ENCODE measurements at places on chromosomes 4 and X. TPM values are rescaled to one million over a fixed set of nuclear protein-coding genes. Genes with fewer than 3 reads are reported as not detected.

The CLNK gene
- total RNA-seq = not detected

DNA sequence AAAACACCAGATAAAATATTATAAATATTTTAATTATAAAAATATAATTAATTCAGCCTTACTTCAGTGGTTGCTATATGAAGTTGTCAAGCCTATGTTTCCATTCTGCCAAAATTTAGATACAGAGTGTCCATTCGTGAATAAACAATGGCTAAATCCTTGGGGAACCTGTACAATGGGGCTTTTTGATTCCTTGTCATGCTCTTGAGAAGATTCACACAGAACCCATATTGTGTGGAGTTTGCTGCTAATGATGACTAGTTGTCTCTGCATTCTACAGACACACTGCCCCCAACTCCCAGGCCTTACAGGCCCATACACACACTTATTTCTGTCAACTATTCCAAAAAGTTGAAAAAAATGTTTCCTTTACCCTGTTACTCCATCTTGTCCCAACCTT lies 33.4 kb upstream of the MAGEC2 start:
- DNase-seq = no peak

DNA sequence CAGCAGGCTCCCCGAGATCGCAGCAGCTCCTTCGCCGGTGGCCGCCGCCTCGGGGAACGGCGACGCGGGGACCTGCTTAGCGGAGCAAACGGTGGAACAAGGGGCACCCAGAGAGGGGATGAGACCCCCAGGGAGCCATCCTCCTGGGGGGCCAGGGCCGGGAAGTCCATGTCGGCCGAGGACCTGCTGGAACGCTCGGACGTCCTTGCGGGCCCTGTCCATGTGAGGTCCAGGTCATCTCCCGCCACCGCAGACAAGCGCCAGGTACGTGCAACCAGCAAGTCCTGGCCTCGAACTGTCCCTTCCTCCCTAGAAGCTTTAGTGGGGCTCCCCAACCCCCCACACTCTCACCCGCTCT lies 156.3 kb downstream of the SOWAHB start:
- DNase-seq = no peak

The XAGE2 gene
- total RNA-seq = not detected

DNA sequence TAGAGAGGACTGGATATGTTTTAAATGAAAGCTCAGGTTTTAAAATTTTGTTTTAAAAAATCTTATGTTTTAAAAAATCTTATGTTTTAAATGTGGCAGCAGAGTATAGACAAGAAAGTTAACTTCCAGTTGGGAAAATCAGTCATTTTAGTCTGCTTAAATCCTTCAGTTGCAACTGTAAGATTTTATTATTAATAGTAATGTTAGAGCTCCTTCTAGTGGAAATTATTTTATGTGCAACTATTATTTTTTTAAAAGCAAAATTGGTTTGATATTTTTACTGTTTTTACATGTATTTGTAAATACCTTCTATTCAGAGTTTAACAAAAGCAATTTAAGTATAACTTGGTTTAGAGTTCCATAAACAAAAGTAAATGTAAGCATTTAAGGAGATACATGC lies 8.5 kb upstream of the NUDT6 start:
- DNase-seq = no peak

DNA sequence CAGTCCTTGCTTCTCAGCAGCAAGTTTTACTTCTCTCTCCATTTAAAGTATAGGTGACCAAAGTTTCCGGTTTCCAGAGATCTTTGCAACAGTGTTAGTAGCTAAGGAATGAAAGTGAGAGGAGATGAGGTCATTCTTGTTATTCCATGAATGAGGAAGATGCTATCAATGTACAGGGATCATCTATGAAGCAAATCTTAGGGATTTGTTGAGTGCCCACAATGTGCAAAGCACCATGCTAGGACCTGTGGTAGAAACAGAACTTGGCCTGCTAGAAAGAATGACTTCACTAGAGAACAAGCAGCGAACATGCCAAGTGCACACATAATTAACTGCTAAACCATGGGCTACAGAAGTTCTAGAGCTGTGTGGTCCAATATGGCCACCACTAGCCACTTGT lies 112.5 kb downstream of the MID1 start:
- no peak for DNase-seq

DNA sequence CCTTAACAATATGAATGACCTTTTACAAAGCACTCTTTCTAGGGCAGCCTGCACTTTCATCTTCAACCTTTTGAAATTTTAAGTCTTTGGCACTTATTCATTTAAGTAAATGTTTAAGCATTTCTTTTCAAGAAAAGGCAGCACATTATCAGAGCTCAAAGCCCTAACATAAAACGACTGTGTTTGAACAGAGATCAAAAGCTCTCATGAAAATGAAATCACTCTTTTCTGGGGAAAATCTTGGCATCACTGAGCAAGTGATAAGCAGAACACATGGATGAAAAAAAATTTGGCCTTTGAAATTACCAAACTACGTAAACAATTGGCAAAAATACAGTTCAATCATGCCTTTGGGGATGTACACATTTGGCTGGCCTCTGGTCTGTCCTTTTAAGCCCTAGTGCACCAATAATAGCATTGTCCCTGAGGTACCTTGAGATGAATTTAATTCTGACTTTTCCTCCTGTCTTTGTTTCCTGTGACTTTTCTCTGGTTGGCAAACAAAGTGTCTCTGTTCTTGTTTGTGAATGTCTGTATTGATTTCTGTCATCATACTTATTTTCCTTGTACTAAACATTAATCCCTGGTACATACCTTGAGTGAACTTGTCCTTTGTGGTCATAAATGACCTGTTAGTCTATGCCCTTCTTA lies 12.9 kb upstream of the ODAM start:
- no peak for DNase-seq

The IL21 gene
- not detected for total RNA-seq

- DNase-seq = no peak
Observed at GRCh38 chr4:77336411-77337142, 179.6 kb downstream of the CCNG2 start.

The PABPC5 gene
- 3.3 TPM for total RNA-seq

The NPY1R gene
- 0.95 TPM for total RNA-seq

DNA sequence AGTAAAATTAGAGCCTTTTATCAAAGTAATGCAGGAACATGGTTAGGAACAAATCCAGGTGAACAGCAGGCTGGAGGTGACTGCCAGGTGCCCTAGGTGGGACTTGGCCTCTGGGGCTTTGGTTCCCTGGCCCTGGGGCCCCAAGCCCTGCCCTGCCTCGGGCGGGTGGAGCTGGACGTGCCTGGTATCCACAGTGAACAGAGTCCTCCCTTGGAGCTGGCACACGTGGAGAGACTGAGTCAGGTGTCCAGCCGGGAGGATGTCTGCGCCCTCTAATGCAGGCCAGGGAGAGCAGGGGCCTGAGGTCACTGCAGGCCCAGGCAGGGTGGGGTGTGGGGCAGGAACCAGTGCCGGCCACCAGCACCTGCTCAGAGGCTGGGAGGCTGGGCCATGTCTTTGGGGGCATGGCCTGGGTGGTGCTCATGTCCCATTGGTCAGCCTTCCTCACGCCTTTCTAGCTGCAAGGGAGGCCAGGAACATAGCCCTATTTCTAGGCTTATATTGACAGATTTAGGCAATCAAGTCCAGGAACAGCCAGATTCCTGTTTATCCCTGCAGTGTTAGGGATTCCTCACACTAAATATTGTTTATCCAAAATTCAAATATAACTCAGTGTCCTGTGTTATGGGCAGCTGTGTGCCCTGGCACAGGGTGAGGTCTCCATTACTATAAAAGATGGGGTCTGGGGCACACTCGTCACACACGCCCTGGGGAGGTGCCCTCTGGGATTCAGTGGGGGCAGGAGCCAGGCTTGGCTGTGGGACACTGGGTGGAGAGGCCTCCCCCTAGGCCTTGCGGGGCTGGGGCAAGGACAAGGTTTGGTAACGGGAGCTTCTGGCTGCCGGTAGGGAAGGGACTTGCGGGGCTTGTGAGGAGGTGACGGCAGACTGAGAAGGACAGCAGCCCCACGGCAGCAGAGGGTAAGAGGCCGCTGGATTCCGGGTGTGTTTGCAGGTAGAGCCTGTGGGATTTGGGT lies 14.3 kb upstream of the NAT8L start:
- no peak for DNase-seq

- DNase-seq = no peak
Observed at GRCh38 chr4:52716364-52717151, 34.7 kb downstream of the ERVMER34-1 start.

- DNase-seq = no peak
Observed at GRCh38 chr4:76377911-76378310, 43.0 kb downstream of the CCDC158 start.

The PGK1 gene
- 100 TPM for total RNA-seq

- peak; percentile 78 for DNase-seq
Observed at GRCh38 chr4:141046255-141046654, 87.0 kb downstream of the RNF150 start.

- DNase-seq = no peak
Observed at GRCh38 chr4:126825083-126825482, 807.7 kb upstream of the INTU start.

DNA sequence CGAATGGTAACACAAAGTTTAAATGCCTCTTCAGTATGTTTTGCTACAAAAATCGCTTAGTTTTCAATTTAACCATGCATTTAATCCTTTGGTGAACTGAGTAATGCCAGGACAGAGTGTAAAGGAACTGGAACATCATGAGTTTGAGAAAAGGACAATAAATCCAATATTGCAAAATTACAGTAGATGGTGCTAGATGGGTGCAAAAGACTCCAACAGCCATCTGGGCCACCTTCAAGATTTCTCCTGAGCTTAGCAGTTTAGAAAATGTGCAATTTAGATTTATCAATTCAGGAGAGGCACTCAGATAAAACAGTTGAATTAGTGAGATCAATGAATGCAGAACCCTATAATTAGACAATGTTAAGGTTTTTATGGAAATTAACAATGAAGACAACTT lies 33.2 kb upstream of the MID1IP1 start:
- no peak for DNase-seq

- no peak for DNase-seq
Observed at GRCh38 chr4:184812651-184813181, 13.1 kb downstream of the ACSL1 start.

DNA sequence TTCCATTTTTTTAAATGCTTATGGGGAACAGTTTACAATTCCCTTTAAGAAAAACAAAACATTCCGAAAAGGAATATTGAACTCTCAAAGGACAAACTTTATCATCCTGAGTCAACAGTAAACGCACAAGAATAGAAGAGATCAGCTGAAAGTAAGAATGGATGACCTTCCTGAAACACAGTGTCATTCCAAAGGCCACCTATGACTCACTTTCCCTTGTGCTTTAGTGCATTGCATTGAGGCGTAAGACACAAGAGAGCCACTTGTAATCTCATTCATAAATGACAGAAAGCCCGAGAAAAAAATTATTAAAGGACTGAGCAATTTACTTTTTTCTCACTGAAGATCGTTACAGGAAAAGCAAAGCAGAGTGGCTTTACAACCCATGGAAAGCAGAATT lies 1062.4 kb upstream of the DIAPH2 start:
- no peak for DNase-seq

DNA sequence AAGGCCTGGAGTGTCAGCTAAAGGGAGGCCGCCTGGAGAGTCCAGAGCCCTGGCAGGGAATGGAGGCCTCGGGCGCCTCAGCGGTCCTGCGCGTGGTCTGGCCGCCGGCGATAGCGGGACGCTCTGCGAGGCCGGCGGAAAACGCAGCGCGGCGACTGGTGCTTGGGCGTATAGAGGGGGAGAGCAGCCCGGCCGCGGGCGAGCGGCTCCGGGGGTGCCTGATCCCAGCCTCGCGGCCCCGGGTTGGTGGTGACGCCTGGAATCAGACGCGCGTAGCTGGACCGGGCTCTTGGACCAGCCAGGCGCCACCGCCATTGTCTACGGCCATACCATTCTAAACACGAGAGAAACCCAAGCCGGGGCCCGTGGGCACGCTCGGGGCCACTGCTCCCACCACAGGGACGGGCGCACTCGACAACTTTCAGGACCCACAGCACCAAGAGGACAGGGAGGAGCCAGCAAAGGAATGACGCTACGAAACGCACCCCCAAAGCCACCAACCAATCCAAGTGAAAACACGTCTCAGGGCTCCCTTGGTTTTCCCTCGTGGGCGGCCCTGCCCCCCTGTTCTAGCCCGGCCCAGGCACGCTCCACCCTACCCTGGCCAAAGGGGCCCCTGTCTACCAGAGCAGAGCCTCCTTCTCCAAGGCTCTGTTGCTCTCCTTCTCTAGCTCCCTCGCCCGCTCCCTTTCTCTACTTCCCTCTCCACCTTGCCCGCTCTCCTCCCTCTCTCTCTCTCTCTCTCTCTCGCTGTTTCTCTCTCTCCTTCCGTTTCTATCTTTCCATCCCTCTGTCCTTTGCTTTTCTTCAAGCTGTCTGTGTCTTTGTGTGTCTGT lies 7.8 kb downstream of the FRG2 start:
- DNase-seq = no peak

The CFAP99 gene
- total RNA-seq = not detected

DNA sequence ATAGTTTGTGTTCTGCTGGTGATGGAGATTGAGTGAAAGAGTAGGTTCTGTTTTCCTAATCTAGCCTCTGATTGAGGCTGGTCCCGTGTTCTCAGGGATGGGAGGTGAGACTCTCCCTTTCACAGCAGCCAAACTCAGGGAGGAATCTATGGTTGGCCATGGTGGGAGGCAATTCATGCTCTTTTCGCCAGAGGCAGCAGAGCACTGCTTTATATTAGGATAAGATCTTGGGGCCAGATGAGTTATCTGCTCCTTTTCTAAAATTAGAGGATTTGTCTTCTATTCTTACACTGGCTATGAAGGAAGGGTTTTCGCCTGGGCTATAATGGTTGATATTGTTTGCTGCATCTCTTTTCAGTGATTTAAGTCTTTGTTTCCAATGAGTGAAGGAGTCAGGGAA lies 63.9 kb upstream of the NLGN4X start:
- no peak for DNase-seq

DNA sequence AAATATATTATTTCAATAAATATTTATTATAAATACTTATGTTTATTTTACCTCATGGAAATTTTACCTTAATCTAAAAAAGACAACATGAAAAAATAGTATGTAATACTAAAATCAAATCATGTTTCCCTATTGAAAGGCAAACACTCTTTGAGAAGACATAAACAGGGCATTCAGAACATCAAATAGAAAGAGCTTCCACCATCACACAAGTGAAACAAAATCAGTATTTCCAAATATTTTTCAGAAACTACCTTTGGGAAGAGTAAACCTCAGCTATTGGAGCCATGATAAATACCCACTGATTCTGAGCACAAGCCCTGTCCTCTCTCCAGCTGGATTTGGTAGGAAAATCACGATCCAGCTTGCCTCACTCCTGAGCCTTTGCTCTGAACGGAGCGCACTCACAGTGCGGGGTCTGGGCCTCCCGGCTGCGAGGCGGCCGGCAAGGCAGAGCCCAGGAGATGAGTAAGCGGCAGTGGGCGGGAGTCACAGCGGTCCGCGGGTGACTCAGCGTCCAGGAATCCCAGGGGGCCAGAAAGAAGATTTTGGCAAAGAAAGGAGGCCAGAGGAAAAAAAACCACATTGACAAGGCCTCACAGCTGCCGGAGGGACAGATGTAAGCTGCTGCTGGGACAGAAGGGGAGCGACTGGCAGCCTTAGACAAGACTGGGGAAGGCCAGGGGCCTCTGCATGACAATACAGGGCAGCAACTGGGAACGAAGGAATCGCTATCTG lies 14.7 kb upstream of the ANXA5 start:
- DNase-seq = peak; percentile 96

Measured in sigmoid colon (tissue), 7 donors.